Pancreas (tissue), 10 donors: ENCODE measurements at places on chromosomes 2 and 18. TPM values are rescaled to one million over a fixed set of nuclear protein-coding genes. Genes with fewer than 3 reads are reported as not detected.

MEIS1 gene
- total RNA-seq, result 129 TPM

DNA sequence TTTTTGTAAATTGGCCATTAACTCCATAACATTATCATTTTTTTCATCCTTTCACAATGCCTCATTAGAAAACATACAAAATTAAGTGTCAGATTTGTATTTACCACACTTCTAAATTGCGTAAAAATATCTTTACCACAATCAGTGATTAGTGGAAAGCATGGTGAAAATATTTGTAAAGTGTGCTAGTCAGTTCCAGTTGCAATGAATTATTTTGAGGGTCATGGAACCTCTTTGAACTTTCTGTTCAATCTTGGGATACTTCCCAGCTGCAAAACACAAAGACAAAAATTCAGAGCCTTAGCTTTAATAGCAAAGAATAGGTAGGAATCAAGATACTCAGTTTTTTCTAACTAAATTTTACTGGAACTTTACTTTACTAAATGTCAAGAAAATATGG is 4.0 kb upstream of the COL3A1 start:
- H3K4me3 ChIP-seq, result no peak overlapping the region
- H3K27ac ChIP-seq, result no peak overlapping the region
- H3K27me3 ChIP-seq, result no peaks in the 10 kb centered on the region
- no peak for DNase-seq
- peaks cover 5% of the 10 kb centered on the region for H3K4me1 ChIP-seq
- no peaks in the 10 kb centered on the region for H3K36me3 ChIP-seq

- H3K27me3 ChIP-seq, result no peaks in the 10 kb centered on the region
- no peaks in the 10 kb centered on the region for H3K4me1 ChIP-seq
- H3K27ac ChIP-seq, result no peak overlapping the region
- no peaks in the 10 kb centered on the region for H3K36me3 ChIP-seq
Observed at GRCh38 chr2:161999321-161999720, 74.7 kb downstream of the DPP4 start.

- H3K4me3 ChIP-seq, result no peak overlapping the region
- no peaks in the 10 kb centered on the region for H3K4me1 ChIP-seq
- H3K27me3 ChIP-seq, result no peaks in the 10 kb centered on the region
Observed at GRCh38 chr2:241818943-241819270, 9.9 kb downstream of the NEU4 start.

GRCh38 chr2:88159955-88160415 is 10.2 kb upstream of the THNSL2 start:
- H3K27ac ChIP-seq, result no peak overlapping the region
- no peak for DNase-seq
- H3K27me3 ChIP-seq, result no peaks in the 10 kb centered on the region
- no peaks in the 10 kb centered on the region for H3K4me1 ChIP-seq
